ENCODE measurements at places on chromosomes 6 and 20. TPM values are rescaled to one million over a fixed set of nuclear protein-coding genes. Genes with fewer than 3 reads are reported as not detected.

DNA sequence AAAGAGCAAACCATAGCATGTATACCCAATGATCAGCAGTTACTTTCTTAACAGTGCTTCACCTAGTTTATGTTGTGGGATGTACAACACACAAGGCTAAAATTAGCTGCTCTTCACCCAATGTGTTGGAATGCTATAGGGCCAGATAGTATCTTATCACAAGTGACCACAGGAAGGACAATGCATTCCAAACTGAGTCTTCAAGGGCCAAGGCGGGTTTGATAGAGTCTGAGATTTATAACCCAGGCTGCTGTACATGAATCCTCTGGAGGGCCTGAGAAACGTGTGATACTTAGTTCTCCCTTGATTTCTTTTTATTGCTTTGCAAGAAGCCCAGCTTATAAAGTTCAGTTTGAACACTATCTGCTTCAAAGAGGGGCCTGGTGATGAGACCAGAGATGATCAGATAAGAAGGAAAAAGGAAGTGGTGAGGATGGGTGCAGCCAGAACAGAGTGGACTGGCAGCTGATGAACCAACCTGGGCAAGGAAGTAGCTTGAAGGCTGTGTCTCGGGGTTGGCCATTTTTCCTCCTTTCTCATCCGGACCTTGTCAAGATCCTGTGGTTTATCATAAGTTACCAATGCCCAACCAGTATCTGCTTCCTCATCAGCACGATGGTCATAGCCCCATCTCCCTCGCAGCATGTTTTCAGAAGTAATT lies 62.2 kb upstream of the BMP2 start:
- no peaks in the 10 kb centered on the region for H3K27me3 ChIP-seq
- no peak for DNase-seq
- no peaks in the 10 kb centered on the region for H3K36me3 ChIP-seq

GRCh38 chr6:93787841-93788240 lies 368.5 kb upstream of the EPHA7 start:
- no peak overlapping the region for H3K27ac ChIP-seq
- H3K36me3 ChIP-seq, result no peaks in the 10 kb centered on the region
- H3K4me3 ChIP-seq, result no peak overlapping the region
- DNase-seq, result no peak
- no peaks in the 10 kb centered on the region for H3K27me3 ChIP-seq

GRCh38 chr6:72622094-72622940 lies 453 bp downstream of the KCNQ5 start:
- peak overlapping the region; percentile 92 for H3K27ac ChIP-seq
- DNase-seq, result peak; percentile 61
- H3K27me3 ChIP-seq, result no peaks in the 10 kb centered on the region
- peaks cover 62% of the 10 kb centered on the region for H3K4me1 ChIP-seq
- peak overlapping the region; percentile 89 for H3K4me3 ChIP-seq
- peaks cover 3% of the 10 kb centered on the region for H3K36me3 ChIP-seq

DNA sequence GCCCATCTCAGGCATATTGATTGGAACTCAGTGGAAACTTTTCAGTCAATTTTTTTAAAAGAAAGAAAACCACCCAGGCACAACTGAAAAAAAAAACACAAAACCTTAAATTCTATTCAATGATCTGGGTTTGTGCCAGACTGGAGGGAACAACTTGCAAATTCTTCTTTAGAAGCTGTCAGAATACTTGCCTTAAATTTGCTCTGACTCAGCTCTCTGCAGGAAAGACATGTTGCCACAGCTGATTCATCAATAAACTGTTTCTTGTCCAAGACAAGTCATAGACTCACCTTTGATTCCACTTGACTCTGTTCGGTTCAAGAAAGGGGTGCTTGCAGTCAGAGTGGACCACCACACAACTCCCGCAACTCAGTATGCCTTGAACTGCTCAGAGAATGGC lies 117.8 kb upstream of the F13A1 start:
- no peak overlapping the region for H3K4me3 ChIP-seq
- H3K36me3 ChIP-seq, result no peaks in the 10 kb centered on the region
- no peak for DNase-seq
- peaks cover 3% of the 10 kb centered on the region for H3K27me3 ChIP-seq
- H3K4me1 ChIP-seq, result no peaks in the 10 kb centered on the region

DNA sequence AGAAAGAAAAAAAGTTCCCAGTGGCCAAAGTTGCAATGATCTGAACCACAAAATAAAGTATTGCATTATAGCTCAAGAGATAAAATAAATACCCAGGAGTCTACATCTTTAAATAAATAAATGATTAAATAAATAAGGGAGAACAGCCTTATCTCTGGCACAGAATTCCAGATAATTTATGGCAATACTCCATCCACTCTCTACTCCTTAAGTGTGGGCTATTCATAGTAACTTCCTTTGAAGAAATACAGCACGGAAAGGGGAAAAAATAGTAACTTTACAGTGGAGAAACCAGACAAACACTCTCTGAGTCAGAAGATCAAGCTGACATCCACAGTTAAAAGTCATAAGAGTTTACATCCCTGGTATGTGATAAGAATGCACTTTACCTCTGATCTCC lies 11.6 kb downstream of the AURKA start:
- H3K4me1 ChIP-seq, result peaks cover 60% of the 10 kb centered on the region
- peaks cover 78% of the 10 kb centered on the region for H3K36me3 ChIP-seq
- no peaks in the 10 kb centered on the region for H3K27me3 ChIP-seq
- DNase-seq, result no peak

The MCCD1 gene
- total RNA-seq, result not detected

The GPLD1 gene
- total RNA-seq, result 0.34 TPM

Data from activated CD8-positive, alpha-beta T cell treated with anti-CD3 and anti-CD28 coated beads, Interleukin-2, amount 10 ng/mL, durations not matched to agents 7 days and 5 days (primary cell).